Osteoblast (primary cell): ENCODE measurements at places on chromosomes 3 and 15.
A peak's percentile ranks its signal among the peaks of the same experiment; 100 is the strongest.

GRCh38 chr3:159593927-159594605, 394.6 kb upstream of the IL12A start:
- DNase-seq: no peak

GRCh38 chr15:60591496-60592370, 112.8 kb upstream of the ICE2 start:
- DNase-seq: peak; percentile 90

GRCh38 chr15:82832601-82833361, 23.4 kb downstream of the WHAMM start:
- peak; percentile 97 for DNase-seq

DNA sequence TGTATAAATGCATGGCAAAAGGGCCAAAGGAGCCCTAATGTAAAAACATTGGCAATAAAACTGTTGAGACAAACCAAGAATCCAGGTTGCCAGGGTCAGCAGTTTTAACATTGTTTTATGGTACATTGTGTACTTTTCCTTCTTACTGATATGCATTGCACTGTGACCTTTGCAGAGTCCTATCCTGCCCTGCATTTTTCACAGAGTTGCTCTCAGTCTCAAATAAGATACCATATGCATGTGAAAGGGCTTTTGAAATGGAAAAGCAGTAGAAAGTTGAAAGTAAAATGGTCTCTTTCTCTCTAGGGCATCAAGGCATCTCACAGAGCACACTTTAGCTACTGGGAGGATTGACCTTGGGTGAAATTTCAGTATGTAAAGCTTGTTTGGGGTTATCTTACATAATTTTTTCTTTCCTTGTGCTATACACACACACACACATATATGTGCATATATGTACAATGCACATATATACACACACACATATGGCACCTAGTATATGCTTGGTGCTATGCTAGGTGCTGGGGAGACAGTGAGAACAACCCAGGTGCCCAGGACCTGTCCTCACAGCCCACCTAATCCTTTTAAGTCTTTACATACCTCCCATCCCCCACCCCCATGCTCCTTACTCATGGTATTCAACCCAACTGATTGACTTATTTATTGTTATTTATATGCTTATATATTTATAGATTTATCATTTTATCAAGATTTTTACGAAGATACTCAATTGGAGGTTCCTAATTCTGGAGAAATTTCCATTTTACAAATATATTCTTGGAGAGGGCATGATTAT, 1.2 kb upstream of the PPP2R3A start:
- no peak for DNase-seq

GRCh38 chr3:177610686-177611633, 413.7 kb upstream of the TBL1XR1 start:
- peak; percentile 18 for DNase-seq

GRCh38 chr3:35594739-35595138, 44.6 kb upstream of the ARPP21 start:
- DNase-seq: no peak

DNA sequence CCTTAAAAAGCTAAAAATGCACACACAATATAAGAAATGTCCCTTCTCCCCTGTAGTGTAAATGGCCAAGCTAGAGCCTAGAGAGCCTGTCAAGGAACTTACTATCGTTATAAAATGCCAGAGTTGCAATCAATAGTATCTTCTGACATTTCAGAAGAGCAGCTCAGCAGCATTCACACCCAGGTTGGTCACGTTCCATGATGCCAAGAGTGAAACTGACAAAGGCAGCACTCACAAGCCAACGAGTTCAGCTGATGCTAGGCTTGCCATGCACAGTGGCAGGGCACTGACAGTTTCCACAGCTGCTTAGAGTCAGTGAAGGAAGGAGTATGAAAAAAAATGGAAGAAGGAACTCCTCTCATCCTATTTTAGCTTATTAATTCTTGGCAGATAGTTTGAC, 331.4 kb upstream of the CCDC54 start:
- DNase-seq: no peak

DNA sequence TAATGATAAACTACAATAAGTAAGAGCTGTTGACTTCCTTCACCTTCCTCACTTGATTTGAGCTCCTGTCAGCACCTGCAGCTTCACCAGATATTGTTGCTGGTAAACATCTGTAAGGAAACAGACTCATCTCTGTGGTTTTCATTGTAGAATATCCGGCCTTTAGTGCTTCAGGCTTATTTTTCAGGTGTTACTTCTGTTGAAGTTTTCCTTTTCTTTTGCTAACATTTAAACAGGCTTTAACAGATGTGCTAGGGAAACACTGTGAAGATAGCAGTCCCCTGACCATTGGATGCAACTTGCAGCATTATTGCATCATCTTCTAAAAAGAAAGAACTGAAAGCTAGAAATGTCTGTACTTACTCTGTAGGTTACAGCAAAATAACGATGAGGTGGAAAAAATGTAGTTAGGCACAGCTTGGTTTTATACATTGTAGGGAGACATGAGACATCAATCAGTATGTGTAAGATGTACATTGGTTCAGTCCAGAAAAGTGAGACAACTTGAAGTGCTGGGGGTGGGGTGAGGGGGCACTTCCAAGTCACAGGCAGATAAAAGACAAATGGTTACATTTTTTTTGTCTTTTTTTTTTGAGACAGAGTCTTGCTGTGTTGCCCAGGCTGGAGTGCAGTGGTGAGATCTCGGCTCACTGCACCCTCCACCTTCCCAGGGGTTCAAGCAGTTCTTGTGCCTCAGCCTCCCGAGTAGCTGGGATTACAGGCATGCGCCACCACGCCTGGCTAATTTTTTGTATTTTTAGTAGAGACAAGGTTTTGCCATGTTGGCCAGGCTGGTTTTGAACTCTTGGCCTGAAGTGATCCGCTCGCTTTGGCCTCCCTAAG, 10.2 kb downstream of the EDEM1 start:
- DNase-seq: no peak

DNA sequence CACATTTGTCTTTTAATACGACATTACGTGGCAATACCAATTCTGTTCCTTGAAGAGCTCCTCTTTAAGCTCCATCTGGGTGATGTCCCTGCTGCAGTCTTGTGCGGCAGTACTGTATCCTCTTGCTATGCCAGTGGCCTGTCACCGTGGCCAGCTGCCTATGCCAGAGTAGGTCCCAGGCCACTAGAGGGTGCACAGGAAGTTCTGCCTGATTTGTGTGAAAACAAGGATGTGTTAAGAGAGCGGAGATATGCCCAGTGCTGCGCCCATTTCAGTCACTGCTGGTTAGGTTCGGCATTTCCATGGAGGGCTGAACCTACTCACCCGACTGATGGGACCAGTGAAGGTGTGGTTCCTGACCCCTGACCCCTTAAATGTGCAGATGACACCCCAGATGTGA, 25.2 kb downstream of the NIPA1 start:
- DNase-seq: no peak

GRCh38 chr3:98038876-98039275, 3.8 kb upstream of the GABRR3 start:
- no peak for DNase-seq

DNA sequence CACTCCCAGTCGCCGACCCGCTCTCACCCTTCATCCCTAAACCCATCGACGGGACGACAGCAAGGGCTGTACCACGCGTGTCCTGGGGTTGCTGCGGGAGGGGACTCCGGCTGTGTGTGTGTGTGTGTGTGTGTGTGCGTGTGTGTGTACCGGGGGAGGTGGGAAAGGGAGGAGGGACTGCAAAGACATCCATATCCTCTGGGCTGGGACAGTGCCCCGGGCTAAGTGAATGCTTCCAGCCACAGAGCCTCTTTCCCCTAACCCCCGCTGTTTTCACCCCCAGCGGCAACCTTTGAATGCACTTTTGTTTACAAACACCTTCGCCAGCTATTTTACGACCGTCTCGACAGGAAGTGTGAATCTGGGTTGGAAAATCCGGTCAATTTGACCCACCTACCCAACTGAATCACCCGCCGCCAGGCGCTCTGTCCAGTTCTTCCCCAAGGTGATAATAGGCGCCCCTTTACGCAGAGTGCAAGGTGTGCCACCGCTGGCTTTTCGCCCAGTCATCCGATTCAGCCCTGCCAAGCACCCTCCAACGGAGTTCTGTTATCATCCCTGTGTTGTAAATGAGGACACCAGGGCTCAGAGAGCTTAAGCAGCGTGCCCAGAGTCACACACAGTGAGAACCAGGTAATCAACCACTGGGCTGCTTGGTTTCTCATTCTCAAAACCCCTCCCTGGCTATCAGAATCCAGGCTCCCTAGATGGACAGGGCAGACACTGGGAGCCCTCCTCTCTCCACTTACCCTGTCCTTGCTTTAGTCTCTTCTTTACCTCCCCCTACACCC, 739 bp upstream of the AMOTL2 start:
- peak; percentile 89 for DNase-seq

- no peak for DNase-seq
Observed at GRCh38 chr3:179015551-179016020, 56.0 kb downstream of the ZMAT3 start.

- peak; percentile 91 for DNase-seq
Observed at GRCh38 chr15:52208306-52208946, 17.2 kb upstream of the GNB5 start.

DNA sequence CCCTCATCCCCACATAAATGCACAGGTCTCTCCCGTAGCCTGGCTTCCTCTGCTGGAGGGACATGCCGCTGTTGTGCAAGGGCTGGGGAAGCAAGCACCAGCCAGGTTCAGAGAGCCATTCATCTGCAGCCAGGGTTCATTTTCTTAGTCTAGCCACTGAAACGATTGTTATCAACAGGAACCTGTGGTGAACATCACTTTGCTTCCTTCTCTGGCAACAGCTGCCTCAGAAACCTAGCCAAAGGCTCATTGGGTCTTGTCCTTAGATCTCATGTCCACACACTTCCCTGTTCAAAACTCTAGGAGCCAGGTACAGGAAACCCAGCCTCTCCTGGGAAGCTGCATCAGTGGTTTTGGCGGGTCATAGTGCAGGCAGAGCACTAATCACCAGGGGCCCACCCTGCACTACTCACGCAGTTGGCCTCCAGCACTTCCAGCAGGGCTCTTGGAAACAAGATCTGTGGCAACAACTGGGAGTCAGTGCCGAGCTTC, 47.0 kb downstream of the OXNAD1 start:
- no peak for DNase-seq

DNA sequence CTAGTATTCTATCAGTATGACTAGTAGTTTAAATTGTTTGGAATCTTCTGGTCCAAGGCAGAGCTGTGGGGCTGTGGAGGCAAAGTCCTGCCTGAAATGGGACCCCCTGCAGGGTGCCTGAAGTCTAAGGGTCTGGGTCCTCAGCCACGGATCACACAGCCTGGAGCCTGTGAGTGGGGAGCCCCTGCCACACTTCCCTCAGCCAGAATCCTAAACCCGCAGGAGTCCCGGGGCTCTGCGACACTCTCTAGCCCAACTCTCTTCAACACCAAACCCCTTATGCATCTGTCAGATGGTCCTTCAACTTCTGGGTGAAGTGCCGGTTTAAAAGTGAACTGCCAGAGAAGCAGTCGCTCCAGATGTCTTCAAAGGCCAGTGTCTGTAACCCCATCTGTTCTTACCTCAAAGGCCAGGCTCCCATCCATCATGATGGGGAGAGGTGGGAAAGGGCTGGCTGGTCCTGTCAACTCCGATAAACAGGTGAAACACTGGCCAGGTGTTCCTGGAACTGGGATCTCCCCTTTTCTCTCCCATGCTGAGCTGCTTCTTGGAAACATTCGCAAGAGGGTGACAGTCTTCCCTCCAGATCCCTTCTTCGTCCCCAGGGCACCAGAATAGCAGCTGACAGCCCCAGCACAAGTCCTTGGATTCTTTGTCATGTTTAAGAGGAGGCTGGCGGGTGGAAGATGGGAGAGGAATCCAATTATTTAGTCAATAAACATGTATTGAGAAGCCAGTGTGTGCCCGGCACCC, 45.6 kb downstream of the CPN2 start:
- DNase-seq: no peak

GRCh38 chr3:112020674-112021085, 13.9 kb upstream of the TMPRSS7 start:
- DNase-seq: no peak

- no peak for DNase-seq
Observed at GRCh38 chr15:70214276-70214675, 116.6 kb upstream of the TLE3 start.

DNA sequence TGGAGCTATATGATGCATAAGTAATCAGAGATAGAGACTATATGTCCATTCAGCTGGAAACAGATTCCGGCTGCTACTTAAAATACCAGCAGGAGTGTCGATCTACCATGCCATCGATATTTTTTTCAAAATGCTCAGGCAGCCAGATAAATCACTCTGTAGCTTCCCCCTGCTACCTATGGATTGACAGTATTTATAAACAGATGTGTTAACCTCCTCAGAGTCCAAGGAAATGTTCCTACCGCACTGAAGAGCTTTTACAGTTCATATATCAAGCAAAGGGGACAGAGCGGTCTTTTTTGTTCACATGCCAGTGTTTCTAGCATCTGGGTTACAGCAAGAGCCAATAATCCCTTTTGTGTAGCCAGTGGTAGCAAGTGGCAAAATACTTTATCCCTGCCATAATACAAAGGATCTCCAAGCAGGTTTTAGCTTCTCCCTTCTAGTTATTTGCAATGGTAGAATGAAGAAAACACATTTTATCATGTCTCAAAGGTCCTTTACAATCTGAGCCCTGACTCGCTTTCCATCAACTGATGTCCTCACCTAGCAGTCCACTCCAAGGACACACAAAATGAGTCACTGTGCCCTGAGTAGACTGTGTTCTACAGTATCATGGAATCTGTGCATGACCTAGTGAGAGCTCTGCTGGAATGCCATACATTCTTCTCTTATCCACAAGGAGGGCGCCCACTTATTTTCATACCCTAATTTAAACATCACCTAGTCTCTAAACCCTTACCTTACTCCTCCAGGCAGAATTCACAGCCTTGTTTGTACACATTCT, 507.0 kb downstream of the TBL1XR1 start:
- no peak for DNase-seq

DNA sequence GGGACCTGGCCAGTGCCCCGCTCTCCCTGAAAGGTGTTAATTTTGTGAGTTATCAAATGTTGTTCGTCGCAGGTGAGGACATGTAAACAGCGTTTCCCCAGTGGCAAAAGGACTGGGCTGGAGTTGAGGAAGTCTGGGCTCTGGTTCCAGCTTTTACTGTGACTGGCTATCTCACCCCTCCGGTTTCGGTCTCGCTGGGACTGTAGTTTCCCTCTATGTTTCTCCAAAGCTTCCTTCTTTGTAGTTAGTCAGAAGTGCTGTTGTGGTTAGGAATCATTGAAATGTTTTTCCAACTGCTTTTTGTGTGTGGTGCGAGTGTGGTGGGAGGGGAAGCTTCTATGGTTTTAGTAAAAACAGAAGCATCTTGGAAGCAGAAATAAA, 990 bp upstream of the CLDN1 start:
- peak; percentile 82 for DNase-seq

DNA sequence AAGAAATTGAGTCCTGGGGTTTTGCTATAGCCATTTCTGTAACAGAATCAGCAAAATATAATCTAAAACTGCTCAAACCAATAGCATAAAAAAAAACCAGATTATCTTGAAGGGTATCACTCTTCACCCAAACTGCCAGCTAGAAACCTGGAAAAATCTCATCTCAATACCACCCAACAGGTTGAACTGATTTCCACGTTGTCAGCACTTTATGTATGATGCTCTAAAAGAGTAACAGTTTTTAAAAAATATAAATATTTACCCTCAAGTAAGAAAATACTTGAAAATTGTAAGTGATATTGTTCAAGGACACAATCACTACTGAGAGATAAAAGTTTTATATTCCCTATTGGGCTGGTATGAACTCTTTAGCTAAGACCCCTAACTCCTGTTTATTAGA, 451.3 kb downstream of the EPHA3 start:
- no peak for DNase-seq

- no peak for DNase-seq
Observed at GRCh38 chr15:71595846-71596553, 214.4 kb upstream of the NR2E3 start.

- DNase-seq: peak; percentile 90
Observed at GRCh38 chr3:134651347-134652041, 672 bp upstream of the KY start.
